ENCODE measurements at places on chromosomes 11 and 22.

- DNase-seq, result peak; percentile 91
Measured at GRCh38 chr11:95512682-95513081, 276.9 kb downstream of the FAM76B start.

DNA sequence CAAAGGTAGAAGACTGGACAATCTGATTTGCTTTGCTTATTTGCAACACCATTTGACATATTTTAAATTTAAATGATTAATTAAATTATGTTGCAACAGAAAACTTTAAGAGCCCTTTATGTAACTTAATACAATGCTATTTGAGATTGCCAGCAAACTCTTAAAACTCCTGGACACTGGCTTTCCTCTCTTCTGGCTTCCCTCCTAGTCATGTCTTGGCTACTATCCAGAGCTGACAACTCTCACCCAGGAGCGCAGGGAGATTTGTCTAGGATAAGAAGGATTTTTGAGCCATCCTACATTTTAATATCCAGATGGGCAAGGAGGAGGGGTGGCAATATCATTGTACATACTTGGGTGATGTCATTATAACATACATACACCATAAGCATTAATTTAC, 134.3 kb downstream of the ELP4 start:
- DNase-seq, result peak; percentile 63

DNA sequence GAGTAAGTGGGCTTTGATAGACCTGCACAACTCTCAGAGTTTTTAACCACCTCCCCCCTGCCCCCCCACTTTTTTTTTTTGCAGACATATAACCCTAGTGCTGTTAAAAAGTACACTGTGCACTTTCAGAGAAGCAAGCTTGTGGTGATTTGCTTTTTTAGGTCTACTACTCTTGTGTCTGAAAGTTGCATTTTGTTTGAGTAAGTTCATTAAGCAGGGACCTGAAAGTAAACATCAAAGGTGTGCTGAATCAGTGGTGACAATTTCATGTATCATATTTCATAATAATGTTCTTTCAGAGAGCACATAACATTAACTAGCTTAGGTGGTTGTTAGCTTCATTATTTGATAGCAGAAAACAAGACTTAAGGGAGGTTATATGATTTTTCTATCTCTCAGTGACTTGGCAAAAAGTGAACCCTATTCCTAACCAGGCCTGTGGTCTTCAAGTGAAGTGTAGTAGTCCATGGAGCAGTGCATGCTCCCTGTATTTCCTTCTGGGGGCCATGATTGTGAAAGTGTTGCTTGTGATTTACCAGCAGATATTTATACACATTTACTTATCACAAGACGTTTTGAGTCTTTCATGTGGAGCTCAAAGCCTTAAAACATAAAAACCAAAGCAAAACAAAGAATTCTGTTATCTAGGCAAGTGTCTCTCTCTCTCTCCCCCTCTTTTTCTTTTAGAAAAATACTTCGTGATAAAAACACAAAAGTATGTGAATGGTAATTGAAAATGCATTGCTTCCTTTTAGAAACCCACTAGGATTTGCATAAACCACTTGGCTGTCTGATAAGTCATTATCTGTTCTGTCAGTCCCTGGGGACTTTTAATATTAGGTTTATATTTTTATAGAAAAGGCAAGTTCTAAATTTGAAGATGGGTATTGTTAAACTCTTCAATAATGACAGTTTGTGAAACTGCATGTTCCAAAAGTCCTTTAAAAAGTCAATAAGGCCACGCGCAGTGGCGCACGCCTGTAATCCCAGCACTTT, 7.5 kb upstream of the RAG2 start:
- no peak for DNase-seq

GRCh38 chr11:70078781-70079616, 882 bp downstream of the ANO1 start:
- no peak for DNase-seq

GRCh38 chr22:45626198-45626651, 45.4 kb upstream of the ATXN10 start:
- DNase-seq, result no peak

DNA sequence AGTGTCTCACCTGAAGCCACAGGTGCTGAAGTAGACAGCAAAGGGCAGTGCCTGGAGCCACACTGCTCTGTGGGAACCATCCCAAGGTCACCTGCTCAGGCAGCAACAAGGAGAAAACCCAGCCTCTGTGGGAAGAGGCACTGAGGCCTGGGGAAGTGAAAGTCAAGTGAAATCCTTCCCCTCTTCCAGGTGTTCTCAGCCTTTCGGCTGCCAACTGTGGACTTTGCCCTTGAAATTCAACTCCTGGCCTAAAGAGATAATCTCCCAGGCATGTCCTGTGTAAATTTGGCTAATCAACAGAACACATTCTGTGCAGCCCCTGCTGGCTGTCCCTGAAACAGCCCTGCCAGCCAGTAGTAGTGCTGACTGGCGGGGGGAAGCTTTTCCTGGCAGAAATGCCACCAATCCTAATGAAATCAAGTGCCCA, 112.1 kb downstream of the RPL27A start:
- no peak for DNase-seq

DNA sequence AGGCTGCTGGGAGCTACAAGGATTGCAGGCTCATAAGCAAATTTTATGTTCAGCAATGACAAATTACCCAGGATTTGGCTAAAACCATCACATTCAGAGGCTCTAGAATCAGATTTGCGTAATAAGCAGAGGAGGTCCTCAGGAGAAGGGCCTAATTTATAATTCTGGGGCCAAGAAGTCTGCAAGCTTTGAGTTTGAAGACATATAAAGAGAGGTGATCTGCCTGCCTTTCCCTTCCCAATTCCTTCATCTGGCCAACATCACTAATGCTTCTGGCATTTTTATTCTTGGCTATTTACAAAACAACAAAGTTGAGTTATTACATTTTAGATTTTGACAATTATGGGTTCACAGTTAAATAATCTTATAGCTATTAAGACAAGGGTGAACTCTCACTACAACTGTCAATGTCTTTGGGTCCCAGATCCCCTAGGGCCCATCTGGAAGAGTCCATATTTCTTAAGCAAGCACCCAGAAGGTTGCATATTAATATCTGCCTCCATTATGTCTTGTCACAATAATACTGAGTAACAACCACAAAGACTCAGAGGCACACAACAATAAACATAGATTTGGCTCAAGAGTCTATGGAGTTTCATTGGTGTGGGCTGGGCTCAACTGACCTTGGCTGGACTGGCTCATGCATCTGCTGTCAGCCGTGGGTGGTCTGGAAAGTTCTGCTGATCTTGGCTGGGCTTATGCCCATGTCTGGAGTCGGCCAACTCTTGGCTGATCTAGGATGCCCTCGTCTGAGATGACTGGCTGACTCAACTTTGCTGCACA, 67.2 kb upstream of the CD82 start:
- DNase-seq, result no peak

DNA sequence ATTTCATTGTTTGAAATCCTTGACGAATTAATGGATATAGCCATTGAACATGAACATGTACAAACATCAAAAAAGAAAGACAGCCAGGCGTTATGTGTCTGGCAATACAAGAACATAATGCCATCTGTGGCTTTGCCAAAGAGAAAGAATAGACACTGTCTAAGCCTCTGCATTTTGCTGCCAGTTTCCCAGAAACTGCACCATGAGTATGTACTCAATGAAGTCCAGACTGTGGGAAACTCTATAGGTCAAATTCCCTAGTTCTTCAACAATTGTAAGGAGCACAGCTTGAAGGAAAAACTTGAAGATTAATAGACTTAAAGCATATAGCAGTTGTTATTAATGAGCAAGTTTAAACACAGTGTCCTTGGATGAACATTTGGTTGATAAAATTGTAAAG, 71.3 kb downstream of the BBOX1 start:
- no peak for DNase-seq

DNA sequence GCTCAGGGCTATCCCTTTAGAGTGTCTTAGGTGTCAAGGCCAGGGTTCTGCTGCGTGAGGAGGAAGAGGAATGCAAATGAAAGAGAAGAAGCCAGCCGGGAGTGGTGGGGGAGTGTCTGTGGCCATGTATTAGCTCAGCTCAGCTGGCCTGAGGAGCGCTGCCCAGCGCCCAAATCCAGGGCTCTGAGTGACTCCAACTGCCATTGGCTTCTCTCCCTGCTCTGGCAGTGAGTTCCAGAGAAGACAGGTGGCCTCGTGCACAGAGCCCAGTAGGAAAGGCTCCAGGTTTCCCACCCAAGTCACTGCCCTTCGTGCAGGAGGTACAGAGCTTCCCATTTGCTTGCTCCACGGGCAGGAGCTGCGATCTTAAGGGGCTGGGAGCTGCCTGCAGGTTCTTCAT, 302.0 kb downstream of the KIRREL3 start:
- DNase-seq, result no peak

GRCh38 chr11:116194156-116194904, 578.5 kb downstream of the BUD13 start:
- no peak for DNase-seq

- DNase-seq, result no peak
Measured at GRCh38 chr11:19239039-19239438, 1.7 kb downstream of the E2F8 start.

GRCh38 chr22:38971791-38972190, 10.4 kb upstream of the APOBEC3B start:
- no peak for DNase-seq

- no peak for DNase-seq
Measured at GRCh38 chr22:25690798-25691197, 51.2 kb upstream of the MYO18B start.

- DNase-seq, result no peak
Measured at GRCh38 chr11:32110795-32111194, 19.9 kb downstream of the RCN1 start.

DNA sequence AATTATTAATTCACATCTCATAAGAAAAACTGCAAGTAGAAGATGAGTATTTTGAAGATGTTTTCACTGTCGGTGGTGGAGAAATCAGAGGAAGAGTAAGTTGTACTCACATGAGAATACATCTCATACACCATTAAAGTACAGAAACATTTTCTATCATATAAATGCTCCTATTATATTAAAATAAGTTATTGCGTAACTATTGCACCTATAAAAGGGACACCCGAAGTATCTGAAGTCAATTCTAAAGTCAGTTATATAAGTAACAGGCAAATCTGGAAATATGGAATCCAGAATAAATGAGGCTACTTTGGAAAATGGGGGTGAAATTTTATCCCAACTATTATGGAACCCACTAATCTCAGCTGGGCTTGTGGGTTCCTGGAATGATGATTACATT, 103.3 kb downstream of the FAM76B start:
- DNase-seq, result no peak

GRCh38 chr11:21072558-21072957, 403.2 kb downstream of the NELL1 start:
- no peak for DNase-seq

GRCh38 chr11:68335683-68336082, 23.3 kb downstream of the LRP5 start:
- DNase-seq, result no peak

GRCh38 chr22:30390974-30391691, 3.9 kb upstream of the RNF215 start:
- DNase-seq, result peak; percentile 64

DNA sequence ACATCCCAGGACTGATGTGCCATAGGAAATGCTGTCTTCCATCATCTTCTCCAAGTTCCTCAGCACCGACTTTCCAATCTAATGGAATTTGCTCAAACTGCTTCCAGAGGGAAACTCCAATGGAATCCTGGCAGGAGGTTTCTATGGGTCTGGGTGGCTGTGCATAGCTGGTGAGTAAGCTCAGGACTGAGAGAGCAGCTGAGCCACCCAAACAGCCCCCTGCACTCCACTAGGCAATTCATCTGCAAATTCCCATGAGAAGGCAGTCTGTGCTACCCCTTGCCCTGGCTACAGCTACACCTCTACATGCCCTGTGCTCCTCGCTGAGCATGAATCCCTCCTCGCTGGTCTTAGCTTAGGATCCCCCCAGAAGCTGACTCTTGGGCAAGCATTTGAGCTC, 127.9 kb upstream of the CSNK2A3 start:
- peak; percentile 34 for DNase-seq

- no peak for DNase-seq
Measured at GRCh38 chr11:18010977-18011586, 1.8 kb downstream of the SERGEF start.

- DNase-seq, result no peak
Measured at GRCh38 chr22:38213319-38213989, 11.7 kb downstream of the MAFF start.
